Progenitor cell of endocrine pancreas (in vitro differentiated cells): ENCODE measurements at places on chromosomes 7 and 10.

GRCh38 chr7:134618756-134619530 is 27.7 kb upstream of the BPGM start:
- no peaks in the 10 kb centered on the region for H3K36me3 ChIP-seq
- DNase-seq, result no peak
- H3K4me1 ChIP-seq, result no peaks in the 10 kb centered on the region
- no peak overlapping the region for H3K27ac ChIP-seq
- H3K27me3 ChIP-seq, result peaks cover 18% of the 10 kb centered on the region

- H3K36me3 ChIP-seq, result no peaks in the 10 kb centered on the region
- peak overlapping the region; percentile 87 for H3K4me3 ChIP-seq
- peaks cover 35% of the 10 kb centered on the region for H3K4me1 ChIP-seq
- H3K27me3 ChIP-seq, result peaks cover 7% of the 10 kb centered on the region
- no peak for DNase-seq
These were observed 1.1 kb downstream of the ARID5B start for GRCh38 chr10:61902445-61903220.

DNA sequence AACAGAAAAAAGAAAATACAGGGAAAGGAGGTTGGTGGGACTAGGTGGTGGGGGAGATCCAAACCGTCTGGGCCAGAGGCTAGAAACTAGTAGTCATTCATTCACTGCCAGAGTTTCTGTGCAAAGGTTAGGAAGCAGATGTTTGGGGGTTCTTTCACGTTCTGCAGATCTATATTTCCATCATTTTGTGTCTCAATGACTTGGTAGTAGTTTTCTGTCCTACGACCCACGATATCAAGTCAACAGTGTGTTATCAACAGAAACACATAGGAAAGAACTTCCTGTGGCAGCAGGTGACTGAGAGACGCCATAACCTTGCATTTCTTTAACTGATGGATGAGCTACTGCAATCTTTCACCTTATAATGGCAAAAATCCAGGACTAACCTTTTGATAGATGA is 1.8 kb downstream of the CEP55 start:
- peaks cover 13% of the 10 kb centered on the region for H3K4me1 ChIP-seq
- H3K27ac ChIP-seq, result no peak overlapping the region
- peaks cover 7% of the 10 kb centered on the region for H3K27me3 ChIP-seq
- H3K36me3 ChIP-seq, result no peaks in the 10 kb centered on the region

GRCh38 chr7:93018716-93019115 is 99.1 kb downstream of the SAMD9 start:
- H3K27ac ChIP-seq, result no peak overlapping the region
- H3K27me3 ChIP-seq, result peaks cover 11% of the 10 kb centered on the region
- H3K4me1 ChIP-seq, result peaks cover 17% of the 10 kb centered on the region
- no peak overlapping the region for H3K4me3 ChIP-seq
- DNase-seq, result no peak

DNA sequence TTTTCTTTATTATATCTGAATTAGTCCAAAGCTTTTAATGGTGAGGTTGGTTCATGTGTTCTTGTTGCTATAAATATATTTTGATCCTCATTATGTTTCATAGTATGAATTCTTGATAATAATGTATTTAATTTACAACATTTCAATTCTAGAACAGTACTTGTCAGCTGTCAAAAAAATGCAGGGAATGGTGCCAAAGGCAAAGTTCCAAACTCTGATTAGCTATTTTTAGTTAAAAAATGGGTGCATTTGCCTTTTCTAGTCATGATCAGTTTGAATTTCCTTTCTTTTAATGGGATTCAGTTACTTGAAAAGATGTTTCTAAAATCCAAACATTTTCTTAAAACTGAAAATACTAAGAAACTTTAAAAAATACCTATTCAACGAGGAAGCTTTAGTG is 49.6 kb downstream of the ANKIB1 start:
- H3K4me3 ChIP-seq, result no peak overlapping the region
- DNase-seq, result no peak
- H3K4me1 ChIP-seq, result peaks cover 16% of the 10 kb centered on the region
- H3K36me3 ChIP-seq, result peaks cover 2% of the 10 kb centered on the region
- no peaks in the 10 kb centered on the region for H3K27me3 ChIP-seq
